ENCODE measurements at places on chromosomes 4 and X.

- DNase-seq = no peak
Observed at GRCh38 chr4:173782660-173783059, 252.6 kb upstream of the HAND2 start.

GRCh38 chrX:82092307-82092706 is 890.4 kb downstream of the SH3BGRL start:
- no peak for DNase-seq

DNA sequence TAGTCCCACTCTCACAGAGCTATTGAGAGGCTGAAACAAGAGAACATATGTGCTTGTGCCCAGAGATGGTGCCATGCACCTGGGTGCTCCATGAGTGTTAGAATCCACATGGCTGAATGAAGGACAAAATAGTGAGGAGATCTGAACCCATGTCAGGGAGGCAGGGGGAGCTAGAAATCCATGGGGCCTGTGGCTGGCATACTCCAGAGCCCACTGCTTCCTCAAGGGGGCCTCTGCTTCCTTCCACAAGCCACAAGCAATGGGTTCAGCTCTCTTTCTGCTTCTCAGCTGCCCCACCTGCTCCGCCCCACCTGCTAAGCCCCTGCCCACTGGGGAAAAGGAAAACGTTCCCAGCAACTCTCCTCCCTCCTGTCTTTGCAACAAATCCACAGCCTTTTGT is 46.1 kb downstream of the PJA1 start:
- DNase-seq = no peak

- no peak for DNase-seq
Observed at GRCh38 chrX:32480019-32480418, 731.3 kb downstream of the DMD start.

DNA sequence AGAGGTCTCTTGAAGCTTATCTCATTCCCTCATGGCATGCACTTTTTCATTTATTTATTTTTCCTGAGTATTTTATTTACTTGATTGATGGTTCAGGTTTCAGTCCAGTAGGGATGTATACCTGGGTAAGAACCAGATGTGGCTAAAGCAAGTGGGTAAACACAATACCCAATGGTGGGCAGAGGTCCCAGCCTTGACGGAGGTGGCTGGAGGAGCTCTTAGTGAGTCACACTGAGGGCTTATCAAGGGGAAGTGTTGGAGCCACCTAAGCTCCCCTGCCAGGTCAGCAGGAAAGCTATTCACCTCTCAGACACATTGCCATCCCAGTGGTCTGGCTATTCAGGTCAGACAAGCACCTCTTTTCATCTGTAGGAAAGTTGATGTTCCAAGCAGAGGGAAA is 236.2 kb upstream of the MAGEB16 start:
- DNase-seq = no peak

GRCh38 chr4:101696276-101697010 is 94.1 kb upstream of the BANK1 start:
- no peak for DNase-seq

DNA sequence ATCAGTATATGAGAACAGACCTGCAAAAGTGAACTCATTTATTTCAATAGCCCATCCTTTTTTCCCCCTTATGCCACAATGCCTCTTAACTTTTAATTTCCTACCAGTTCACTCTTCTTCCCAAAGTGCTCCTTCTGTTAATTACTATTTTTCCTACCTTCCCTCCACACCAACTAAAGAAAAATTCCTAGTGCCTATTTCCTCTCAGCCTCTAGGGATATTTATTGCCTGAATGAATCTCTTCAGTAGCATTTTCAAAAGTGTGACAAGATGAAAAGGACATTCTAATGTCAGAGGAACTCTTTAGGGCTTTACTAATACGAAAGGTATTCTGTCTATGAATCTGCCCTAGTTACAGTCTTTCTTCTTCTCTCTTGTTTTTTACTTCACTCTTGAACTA is 181.1 kb upstream of the SPRY1 start:
- no peak for DNase-seq

- DNase-seq = no peak
Observed at GRCh38 chrX:38268011-38268410, 47.3 kb upstream of the SRPX start.

All from smooth muscle cell of the brain vasculature (primary cell).